ENCODE measurements at places on chromosomes 3 and 15.
A peak's percentile ranks its signal among the peaks of the same experiment; 100 is the strongest.

GRCh38 chr15:40369971-40370370 is 12.0 kb downstream of the DISP2 start:
- no peak for DNase-seq

GRCh38 chr3:9047452-9048346 is 84.4 kb upstream of the RAD18 start:
- DNase-seq = peak; percentile 64

GRCh38 chr3:141255846-141256261 is 24.2 kb downstream of the PXYLP1 start:
- DNase-seq = no peak

DNA sequence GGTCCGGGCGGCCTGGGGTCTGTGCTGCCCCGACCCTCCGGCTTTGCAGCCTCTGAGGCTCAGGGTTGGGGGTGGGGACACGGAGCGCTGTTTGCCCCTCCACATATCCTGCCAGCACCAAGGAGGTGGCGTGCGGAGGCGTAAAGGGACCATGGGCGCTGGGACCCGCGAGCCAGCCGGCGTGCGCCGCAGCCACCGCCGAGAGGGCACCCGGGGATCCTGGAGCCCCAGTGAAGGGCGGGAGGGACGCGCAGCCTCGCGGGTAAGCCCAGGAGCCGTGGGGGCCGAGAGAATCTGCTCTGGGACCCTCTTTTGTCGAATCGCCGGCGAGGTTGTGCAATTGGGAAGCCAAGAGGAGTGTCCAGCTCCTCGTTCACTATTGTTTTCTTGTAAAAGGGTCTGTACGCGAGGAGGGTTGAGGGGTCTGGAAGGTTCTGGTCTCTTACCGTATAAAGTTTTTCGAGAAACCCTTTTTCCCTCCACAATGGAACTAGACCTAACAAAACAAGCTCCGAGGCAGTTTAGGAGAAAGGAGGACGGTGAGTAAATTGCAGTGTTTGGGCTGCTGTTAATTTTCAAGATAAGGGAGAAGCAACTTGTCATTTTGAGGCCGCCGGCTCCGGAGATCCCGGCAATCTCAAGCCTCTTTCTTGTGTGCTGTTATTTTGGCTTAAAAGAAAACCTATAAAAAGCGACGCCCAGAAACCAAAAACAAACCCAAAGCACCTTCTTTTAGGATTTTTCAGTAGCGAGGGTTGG is 29.9 kb upstream of the ST3GAL6 start:
- peak; percentile 60 for DNase-seq

DNA sequence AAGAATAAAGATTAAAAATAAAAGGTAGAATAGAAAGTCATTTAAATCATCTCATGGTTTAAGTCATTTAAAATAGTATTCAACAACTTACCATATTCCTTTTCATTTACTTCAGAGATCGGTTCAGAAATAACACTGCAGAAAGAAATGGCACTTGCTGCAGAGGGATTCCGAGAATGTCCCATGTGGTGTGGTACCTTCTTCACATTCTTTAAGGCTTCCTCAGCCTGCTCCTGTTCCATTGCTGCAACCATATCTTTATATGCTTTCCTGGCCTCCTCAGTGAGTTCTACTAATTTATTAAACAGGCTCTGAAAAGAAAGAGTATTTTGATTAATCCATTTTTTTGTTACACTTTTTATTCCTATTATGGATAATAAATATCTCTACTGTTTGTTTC is 32.6 kb upstream of the SHC4 start:
- DNase-seq = no peak

DNA sequence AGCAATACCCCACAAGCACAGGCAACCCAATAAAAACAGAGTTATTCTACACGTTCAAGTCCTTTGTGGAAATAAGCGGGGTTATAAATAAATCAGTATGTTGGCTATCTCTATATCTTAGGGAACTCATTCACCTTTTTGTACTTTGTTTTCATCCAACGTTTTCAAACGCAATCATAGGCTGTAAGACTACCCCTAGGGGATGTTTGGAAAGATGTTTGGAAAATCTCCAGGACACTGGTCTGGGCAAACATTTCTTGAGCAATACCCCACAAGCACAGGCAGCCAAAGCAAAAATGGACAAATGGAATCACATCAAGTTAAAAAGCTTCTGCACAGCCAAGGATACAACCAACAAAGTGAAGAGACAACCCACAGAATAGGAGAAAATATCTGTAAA is 70.1 kb downstream of the CLDN11 start:
- DNase-seq = no peak

DNA sequence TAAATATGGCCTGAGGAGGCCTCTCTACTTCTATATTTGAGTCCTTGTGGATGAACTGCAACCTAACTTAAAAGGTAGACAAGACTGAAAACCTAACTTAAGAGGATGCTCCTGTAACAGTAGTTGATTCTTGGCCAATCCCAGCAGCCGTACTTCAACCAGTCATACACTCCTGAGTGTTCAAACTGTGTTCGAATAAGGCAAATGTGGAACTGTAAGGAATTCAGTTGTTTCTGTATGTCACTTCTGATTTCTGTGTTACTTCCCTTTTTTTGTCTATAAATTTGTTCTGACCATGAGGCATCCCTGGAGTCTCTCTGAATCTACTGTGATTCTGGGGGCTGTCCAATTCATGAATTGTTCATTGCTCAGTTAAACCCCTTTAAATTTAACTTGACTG is 20.5 kb downstream of the GALK2 start:
- DNase-seq = no peak

DNA sequence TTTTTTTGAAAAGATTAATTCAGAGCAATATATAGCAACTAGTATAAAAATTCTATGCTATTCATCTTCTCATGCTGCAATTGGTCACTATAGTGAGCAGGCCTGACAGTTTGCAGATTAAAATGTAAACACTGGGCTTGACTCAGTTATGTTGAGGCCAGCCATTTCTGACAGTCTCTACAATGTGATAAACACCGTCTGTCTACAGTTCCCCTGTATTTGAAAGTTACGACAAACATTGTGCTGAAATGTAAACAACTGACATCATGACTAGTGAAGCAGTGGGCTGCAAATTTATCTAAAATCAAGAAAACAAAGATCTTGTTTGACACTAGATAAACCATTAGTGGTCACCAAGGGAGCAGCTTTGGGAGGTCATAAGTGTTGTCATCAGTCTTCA is 197.4 kb downstream of the ISL2 start:
- DNase-seq = no peak

- peak; percentile 27 for DNase-seq
These were observed 4.1 kb upstream of the SKOR1 start for GRCh38 chr15:67820992-67821783.

DNA sequence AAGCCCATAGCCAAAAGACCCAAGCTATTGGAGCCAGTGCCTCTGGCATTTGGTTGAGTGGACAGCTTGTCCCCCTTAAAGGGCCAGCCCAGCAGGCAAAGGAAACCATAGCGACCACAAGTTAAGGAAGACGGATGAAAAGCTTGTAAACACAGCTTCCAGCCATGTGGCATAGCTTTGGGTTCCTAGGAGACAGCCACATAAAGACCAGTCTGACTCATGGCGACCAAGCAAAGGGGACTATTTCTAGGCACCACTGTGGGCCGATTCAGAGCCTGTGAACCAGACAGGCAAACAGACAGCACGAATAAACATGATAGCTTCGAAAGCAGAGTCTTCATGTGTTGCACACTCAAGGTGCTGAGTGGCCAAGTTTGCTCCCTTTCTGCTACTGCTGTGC is 30.5 kb upstream of the SRGAP3 start:
- DNase-seq = peak; percentile 89

GRCh38 chr15:74176262-74177214 is 3.0 kb downstream of the ISLR start:
- DNase-seq = no peak

DNA sequence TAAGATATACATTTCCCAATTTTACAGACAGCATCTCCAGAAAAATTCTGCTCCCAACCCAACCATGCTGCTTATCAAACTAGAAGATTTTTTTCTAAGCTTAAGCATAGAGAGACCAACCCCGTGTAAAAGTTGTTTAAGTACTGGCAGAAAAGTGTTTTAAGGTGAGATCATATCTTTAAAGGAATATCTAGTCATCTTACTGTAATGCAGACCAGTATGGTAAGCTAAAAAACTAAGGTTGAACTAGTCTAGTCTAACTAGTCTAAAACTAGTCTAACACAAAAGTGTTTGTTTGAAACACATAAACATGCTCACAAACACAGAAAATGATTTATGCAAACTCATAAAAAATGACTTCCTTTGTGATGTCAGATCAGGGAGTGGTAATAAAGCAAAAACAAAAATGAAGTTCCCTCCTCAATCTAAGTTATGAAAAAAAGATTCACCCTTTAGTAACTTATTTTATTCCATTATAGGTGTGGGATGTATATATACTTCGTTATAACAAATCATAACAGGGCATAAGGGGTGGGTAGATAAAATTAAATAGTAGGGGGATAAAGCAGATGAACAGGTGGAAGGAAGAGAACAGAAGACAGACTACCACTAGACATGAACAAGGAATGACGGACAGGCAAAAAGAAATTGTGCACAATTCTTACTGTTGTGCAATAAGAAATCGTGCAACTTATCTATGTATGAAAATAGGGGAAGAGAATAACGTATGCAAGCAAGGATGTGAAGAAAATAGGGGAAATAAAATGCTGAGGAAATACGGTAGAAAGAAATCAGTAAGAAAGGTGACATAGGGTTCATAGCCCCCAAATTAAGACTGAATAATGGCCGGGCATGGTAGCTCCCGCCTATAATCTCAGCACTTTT is 10.0 kb downstream of the MYO5A start:
- DNase-seq = no peak

- DNase-seq = no peak
These were observed 50.0 kb upstream of the PCSK6 start for GRCh38 chr15:101539492-101539891.

- no peak for DNase-seq
These were observed 20.8 kb upstream of the TNIK start for GRCh38 chr3:171481011-171481410.

DNA sequence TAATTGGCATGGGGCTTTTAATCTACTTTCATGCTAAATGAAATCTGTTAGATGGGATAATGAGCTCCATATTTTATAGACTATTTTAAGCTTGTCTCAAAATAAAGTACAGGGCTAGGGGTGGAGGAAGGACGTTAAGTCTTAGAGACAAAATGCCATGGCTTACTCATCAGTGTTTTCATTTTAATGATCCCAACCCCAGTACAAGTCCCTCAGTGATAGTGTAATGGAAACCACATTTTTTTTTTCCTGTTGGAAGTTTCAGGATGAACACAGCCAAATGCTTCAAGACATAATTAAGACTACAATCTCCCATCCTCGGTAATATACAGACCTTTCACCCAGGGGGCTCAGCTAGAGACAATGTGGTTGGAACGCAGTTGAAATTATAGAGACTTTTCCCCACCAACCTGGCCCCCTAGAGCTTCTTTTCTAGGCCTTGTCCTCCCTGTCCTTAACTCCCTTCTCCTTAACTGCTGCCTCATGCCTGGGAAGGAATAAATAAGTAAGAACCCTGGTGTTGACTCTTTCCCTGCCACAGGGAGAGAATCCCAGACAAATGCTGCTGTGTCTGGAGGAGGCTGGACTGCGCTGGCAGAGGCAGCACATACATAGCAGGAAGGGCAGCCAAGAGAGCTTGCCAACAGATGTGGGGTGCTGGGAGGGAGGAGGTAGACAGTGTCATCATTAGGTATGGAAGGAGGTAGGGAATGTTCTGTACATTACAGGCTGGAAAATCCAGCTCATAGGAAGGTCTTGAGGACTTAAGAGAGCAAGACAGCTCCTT is 115.4 kb upstream of the ROPN1 start:
- DNase-seq = no peak

GRCh38 chr3:68306571-68306970 is 625.8 kb downstream of the TAFA4 start:
- no peak for DNase-seq

- no peak for DNase-seq
These were observed 7.9 kb upstream of the MTFMT start for GRCh38 chr15:65037309-65037708.

DNA sequence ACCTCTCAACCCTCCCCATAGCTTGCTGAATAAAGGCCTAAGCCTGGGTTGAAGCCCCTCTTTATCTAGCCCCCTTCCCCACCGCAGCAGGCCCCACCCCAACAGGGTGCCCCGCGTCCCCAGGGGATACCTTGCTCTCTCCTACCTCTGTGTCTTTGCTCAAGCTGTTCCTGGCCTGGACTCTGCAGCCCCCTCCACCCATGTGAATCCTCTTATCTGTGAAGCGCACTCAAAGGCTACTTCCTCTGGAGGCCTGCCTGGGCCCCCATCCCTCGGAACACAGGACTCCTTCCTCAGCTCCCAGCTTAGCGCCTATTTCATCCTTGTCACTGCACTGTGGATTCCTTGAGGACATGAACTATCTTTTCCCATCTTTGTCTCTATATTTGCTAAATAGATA is 61.4 kb upstream of the HERC1 start:
- no peak for DNase-seq

GRCh38 chr3:53287131-53287629 is 31.4 kb upstream of the TKT start:
- no peak for DNase-seq

GRCh38 chr3:116837483-116837882 is 127.9 kb downstream of the TUSC7 start:
- DNase-seq = no peak

- DNase-seq = no peak
These were observed 114.3 kb downstream of the PPM1L start for GRCh38 chr3:160870327-160870726.

DNA sequence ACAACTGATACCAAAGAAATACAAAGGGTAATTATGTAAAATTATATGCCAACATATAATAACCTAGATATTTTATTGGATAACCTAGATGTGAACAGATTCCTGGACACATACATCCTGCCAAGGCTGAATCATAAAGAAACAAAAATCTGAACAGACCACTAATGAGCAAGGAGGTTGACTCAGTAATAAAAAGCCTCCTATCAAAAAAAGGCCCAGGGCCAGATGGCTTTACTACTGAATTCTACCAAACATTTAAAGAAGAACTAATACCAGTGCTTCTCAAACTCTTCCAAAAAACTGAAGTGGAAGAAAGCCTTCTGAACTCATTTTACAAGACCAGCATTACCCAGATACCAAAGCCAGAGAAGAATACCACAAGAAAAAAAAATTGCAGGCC is 32.4 kb downstream of the THBS1 start:
- no peak for DNase-seq

- peak; percentile 50 for DNase-seq
These were observed at the start of gene LRRK1 for GRCh38 chr15:100918690-100919480. Gene LRRK1, plus strand, starts transcription at chr15:100919357. Its CDS starts 5,276 bp downstream, at chr15:100924633.

DNA sequence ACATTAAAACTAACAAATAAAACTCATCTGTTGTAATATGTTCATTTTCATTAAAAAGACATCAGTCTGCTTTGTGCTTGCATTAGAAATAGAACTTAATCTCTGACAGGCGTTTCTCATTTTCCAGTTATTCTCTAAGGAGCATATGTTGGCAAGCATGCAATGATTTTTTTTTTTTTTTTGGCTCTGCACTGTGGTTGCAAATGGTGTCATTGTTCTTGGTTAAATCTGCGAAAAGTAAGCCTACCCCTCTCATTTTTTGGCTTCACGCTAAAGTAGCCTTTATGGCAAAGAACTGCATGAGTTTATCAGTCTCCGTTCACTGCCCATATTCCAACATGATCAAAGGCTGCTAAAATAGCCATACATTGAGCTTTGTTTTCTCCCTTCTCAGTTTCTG is 403.2 kb downstream of the MECOM start:
- DNase-seq = peak; percentile 78

Data from brain (organoid and tissue), 16 donors.